ENCODE measurements at places on chromosomes 3 and 15. TPM values are rescaled to one million over a fixed set of nuclear protein-coding genes. Genes with fewer than 3 reads are reported as not detected.

SLC22A13 gene
- 6.1 TPM for total RNA-seq

KATNBL1 gene
- 56.8 TPM for total RNA-seq

DHFR2 gene
- total RNA-seq: 6.2 TPM

TMC3 gene
- not detected for total RNA-seq

ITIH1 gene
- total RNA-seq: 0.41 TPM

CCR1 gene
- 4.3 TPM for total RNA-seq
